Memory B cell (primary cell): ENCODE measurements at places on chromosomes 4 and X.

DNA sequence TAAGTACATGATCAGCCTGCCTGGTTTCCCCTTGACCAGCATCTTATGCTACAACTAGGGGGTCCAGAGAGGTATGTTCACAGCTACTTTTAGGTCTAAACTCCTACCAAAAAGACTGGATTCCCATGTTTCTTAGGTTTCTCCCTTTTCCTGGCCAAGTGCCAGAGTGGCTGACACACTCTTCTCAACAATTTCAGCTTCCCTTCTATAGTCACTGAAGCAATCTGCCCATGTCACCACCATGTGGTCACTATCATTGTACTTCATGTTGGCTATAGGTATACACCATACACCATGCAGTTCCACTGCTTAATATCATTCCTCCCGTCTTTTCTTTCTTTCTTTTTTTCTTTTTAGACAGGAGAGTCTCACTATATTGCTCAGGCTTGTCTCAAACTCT is 66.9 kb downstream of the KLHL13 start:
- DNase-seq: no peak

GRCh38 chr4:113502476-113502875 is 259.1 kb downstream of the CAMK2D start:
- no peak for DNase-seq

DNA sequence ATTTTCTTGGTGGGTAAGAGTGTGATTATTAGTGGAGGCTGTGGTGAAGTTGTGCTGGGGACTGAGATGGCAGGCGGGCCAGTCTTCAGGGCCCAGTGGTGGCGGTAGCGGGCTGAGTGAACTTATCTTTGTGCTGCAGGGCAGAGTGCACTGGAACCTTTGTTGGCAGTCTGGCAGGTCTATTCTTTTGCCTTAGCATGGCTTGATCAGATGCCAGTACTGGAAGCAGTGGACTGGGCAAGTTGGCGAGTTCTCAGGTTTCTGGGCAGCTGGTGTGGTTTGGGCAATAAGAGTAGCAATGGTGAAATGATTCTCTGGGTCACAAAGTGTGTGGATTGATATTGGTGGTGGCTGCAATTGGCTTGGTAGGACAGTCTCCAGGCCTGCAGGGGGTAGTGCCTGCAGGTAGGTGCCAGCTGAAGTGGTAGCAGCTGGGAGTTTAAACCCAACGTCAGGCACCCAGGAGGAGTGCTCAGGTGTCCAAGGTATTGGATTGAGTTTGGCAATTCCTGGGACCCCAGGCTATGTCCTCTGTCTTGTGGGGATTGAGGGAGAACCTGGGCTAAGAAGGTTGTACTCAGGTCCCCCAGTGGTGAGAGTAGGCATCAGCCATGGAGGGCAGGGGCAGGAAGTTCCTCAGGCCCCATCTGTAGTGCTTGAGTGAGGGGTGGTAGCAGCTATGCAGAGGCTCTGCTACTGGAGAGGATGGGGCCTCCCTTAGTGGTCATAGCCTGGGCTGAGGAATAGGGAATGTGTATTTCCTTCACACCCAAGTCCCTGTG is 34.9 kb upstream of the SLC25A14 start:
- DNase-seq: no peak

- DNase-seq: no peak
Measured at GRCh38 chr4:166308647-166309046, 435.6 kb downstream of the TLL1 start.

DNA sequence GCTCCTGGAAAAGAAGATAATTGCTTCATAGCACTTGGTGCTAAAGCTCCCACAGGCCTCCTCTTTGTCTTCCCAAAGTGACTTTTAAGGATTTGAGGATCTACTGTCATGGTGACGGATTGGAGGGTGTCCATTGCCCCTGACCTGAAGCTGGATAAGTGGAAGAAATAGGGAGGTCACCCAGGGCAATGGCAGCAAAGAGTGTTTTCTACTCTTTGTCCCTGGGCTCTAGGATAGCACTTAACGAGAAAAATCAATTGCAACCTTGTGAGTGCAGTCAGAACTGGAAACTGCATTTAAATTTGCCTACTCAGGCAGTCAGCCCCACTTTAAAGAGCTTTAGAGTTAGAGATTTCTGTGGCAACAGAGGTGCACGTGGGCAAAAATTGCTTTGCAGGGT is 43.7 kb upstream of the XK start:
- no peak for DNase-seq

DNA sequence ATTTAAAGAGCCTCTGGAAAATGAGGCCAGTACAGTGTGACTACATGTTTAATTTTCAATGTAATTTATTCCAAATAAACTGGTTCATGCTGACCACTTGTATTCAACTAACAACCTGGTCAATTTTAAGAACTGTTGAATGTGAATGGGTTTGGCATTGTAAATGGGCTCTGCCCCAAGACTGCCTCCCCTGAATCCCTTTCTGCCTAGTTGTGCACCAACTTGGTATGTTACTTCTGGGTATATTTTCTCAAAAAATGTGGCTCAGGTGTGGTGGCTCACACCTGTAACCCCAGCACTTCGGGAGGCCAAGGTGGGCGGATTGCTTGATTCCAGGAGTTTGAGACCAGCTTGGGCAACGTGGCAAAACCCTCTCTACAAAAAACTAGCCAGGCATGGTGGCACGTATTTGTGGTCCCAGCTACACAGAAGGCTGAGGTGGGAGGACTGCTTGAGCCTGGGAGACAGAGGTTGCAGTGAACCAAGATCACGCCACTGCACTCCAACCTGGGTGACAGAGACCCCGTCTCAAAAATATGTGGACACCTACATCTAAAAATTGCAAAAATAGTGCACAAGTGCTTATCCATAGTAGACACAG is 7.2 kb downstream of the RPL9 start:
- no peak for DNase-seq

GRCh38 chrX:7269991-7270390 is 122.0 kb upstream of the PUDP start:
- DNase-seq: no peak
